Urothelium cell line (cell line): ENCODE measurements at places on chromosomes 1 and 21.

DNA sequence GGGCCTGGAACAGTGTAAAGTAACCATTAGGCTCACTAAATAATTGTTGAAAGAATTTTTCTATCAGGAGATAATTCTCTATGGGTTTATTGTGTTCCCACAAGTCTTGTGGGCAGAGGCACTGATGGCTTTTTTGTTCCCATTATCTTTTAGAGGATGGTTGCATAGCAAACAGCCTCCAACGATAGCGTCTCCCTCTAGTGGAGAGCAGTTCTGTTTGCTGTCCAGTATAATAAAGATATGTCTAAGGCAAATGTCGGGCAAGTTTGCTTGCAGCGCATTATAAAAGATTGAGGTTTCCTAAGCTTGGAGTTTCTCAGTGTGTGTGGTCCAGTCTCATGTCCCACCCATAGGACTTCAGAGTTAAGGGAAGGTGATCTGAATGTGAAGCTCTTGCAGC lies 1.3 kb upstream of the SLC6A17 start:
- no peak for DNase-seq

- no peak for DNase-seq
Observed at GRCh38 chr1:155437405-155437804, 116.7 kb downstream of the RUSC1 start.

- DNase-seq = no peak
Observed at GRCh38 chr21:16002874-16003466, 273.2 kb downstream of the USP25 start.

DNA sequence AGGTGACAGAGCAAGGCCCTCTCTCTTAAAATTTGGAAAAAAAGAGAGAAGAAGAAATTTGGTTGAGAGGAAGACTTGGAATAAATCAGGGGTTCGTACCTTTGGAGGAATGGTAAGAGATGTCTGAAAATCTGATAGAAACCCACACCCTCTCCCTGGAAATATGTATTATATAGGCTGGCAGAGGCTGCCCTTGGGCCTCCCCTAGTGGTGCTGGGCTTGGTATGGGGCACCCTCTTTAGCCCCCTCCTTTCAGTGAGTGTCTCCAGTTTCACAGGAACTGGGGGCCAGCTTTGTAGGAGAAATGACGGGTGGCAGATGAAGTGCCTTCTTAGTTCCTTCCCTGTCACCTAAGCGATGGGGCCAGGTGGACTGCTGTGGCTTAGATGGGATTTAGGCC lies 82.9 kb upstream of the SLC2A1 start:
- no peak for DNase-seq

DNA sequence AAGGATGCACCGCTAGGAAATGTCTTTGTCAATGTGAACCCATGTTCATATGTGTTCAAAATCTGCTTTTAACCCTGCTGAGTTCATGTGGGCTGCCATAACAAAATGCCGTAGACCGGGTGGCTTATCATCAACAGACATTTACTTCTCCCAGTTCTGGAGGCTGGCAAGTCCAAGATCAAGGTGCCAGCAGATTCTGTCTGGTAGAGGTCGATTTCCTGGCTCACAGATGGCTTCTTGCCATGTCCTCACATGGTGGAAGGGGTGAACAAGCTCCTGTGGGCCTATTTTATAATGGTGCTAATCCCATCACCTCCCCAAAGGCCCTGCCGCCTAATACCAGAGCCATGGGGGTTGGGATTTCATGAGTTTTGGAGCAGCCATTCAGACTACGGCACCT lies 4.6 kb upstream of the CDCP2 start:
- DNase-seq = no peak

GRCh38 chr1:181075766-181076350 lies 12.6 kb upstream of the IER5 start:
- DNase-seq = no peak

- DNase-seq = peak; percentile 73
Observed at GRCh38 chr1:158087320-158087927, 93.3 kb upstream of the CD1D start.

DNA sequence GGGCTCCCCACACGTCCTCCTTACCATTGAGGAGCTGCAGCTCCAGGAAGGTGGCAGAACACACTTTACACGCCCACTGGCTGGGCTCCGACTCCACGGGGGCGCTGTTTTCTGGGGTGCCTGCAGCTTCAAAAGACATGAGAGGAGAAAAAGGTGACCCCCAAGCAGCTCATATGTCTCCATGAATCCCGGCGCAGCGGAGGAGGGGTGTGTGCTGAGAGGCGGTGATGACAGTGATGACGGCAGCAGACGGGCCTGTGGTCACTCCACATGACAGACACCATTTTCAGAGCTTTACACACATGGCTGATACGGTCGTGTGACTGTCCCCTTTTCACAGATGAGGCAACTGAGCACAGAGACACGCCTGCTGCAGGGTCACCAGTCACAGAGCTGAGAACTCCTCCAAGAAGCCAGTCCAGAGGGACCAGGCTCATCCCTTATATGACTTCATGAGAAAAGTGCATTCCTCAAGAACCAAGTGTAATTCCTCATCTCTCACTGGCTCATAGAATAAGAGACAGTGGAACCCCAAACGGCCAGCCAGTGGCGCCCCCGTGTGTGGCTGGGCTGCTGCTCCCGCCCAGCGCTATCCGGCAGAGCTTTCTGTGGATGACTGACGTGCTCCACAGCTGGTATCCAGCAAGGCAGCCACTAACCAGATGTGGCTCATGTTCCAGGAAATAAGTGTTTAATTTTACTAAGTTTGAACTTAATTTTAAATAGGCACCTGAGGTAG lies 31.9 kb downstream of the PRDM15 start:
- DNase-seq = no peak

DNA sequence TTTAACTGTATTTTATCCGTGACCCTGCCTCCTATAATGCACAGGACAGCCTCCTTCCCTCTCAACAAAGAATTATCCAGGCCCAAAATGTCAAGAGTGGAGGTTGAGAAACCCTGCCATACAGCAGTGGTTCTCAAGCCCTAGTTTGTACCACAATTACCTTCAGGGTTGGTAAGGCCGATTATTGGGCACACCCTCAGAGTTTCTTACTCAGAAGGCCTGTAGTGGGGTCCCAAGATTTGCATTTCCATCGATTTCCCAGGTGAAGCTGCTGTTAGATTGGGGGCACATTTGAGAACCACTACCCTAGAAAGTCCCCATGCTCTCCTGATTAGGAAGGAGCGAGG lies 400 bp upstream of the PGBD2 start:
- DNase-seq = no peak

- DNase-seq = peak; percentile 81
Observed at GRCh38 chr1:85307987-85308832, 31.8 kb upstream of the BCL10 start.

DNA sequence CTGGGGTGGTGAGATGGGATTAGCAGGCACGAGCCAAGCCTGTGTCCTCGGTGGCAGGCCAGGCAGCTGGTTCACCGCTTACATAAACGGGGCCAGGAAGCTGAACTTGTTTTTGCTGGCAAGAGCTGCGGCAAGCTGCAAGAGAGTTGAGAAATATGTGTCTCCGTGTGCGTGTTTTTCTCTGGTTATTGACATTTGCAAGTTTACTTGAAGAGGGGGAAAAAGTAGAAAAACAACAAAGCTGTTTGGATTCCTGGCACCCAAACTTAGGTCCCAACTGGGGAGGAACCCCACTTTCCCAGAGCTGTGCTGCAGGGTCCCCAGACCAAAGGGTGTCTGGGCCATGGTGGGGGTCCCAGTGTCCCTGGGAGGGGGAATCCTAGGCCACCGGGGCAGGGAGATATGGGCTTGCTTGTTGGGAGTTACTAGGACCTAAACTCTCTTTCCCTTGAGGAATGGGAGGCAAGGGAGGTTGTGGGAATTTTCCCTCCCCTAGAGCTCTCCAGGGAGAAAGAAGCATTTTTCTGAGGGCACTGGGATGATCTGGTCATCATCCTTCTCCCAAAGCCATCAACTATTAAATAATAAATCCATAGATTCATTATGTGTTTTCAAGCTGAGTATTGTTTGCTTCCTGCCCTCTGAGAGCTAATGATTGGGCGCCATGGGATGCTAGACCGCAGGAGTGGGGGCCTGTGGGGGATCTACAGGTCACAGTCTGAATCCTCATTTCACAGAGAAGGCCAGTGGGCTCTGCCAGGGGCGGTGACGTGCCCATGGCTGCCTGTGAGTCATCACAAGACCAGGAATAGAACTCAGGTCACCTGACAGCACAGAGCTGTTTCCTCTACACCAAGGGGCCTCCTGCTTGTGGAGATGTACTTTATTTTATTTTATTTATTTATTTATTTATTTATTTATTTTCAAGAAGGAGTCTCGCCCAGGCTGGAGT lies 14.8 kb downstream of the IL6R start:
- DNase-seq = peak; percentile 88

DNA sequence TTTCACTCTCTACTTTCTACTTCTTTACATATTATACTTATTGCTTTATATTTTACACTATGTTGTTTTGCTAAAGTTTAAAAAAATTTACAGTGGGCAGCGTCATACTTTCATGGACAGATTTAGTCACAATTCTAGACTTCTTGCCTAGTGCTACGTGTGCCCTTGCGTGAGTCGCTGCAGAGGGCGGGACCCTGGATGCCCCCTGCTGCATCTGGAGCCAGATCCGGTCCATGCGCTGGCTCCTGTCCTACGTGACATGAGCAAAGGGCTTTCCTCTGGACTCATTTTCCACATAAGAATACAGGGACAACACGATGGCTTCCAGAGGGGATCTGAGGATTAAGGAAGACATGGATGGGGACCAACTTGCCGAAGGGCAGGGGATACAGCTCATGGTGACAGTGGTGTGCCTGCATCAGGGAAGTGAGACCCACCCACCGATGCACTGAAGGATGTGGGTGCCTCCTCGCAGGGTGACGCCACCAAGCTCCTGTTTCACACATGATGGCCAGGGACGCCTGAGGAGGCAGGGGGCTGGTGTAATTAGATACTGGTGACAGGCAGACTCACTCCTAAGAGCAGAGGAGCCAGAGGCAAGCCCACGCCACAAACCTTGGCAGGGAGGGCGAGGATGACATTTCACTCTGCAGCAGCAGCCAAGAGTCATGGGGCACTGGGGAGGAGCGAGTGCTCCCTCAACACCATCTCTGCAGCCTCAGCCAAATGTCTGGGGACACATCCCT lies 86.6 kb downstream of the DMRTB1 start:
- DNase-seq = no peak

GRCh38 chr1:58401991-58402390 lies 144.5 kb downstream of the OMA1 start:
- DNase-seq = no peak

DNA sequence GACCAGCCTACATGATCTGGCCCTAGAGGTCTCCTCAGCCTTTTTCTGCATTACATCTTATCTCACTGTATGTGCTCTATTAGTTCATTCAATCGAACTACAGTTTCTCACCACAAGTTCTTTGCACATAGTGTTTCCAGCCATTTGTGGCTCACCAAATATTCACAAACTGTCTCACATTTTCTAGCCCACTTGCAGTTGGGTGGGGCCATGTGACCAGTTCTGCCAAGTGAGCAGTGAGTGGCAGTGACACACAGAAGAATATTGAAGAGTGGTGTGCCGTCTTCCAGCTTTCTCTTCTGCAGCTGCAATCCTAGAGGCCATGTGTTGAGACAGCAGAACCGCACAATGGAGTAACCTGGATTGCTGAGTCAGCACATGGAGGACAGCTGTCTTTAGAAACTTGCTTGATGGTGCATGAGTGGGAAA lies 103.2 kb upstream of the ZNF644 start:
- DNase-seq = no peak

DNA sequence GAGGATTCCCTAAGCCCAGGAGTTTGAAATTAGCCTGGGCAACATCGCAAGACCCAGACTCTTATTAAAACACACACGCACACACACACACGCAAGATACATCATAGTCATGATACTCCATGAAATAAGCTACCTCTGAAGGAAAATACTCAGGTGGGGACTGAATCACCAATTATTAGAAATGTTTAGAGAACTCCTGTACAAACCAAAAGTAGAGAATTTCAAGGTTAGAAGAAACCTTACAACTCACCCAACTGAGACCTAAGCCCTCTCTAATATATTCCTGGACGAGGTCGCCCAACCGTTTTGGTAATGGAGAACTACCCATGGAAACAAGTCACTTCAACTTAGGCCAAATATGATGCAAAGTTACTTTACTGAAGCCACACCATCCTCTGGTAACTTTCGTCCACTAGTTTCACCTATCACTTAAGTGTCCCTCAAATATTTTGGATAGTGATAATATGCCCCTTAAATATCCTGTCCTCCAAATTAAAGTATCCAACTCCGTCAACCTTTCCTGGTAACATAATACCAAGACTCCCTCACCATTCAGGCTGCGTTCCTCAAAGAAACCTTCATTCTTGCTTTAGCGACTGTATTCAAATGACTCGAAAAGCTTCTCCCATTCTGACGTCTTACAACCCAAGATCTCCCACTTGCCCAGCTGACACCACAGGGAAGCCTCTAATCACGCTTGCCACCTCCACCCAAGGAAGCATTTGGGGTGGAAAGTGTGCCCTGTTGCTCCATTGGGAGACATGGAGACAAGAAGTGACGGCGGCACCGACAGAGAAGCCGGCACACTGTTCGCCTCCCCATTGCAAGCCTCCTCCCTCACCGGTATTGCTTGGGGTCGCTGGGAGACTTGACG lies 856 bp downstream of the NRDC start:
- no peak for DNase-seq

DNA sequence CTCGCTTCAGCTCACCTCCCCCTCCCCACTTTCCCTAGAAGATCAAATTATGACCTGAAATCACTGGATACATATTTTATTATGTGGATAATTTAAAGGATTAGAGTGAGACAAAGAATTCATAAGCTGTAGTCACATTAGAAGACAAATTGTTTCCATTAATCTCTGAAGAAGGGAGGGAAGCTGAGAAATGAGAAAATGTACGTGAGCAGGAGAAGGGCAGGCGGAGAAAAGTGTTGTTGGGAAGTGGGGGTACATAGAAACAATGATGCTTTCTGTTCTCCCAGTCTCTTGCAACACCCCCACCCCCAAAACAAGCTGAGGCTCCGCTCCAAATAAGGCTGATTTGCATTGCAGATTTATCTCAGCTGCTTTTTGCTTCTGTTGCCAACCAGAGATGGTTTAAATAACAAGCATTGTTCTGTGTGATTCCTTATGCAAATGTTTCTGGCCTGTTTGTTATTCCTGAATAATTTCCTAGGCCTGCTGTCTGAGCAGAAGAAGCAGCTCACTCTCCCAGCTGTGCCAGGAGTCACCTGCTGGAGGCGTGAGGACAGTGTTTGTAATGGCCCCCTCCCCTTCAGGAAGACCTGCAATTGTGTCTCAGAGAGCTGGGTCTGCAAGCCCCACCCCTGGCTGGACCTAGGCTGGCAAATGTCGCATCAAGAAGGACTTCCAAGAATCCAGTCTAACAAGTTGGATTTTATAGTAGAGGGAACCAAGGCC lies 121.8 kb upstream of the TNR start:
- DNase-seq = no peak

- DNase-seq = no peak
Observed at GRCh38 chr1:56963667-56964066, 2.1 kb downstream of the C8B start.

GRCh38 chr1:57860325-57860724 lies 436.5 kb upstream of the DAB1 start:
- DNase-seq = no peak
